Hepatic stellate cell (primary cell): ENCODE measurements at places on chromosomes 5 and 9.

GRCh38 chr5:96175090-96175489 lies 213.4 kb upstream of the ELL2 start:
- no peak for DNase-seq

- DNase-seq, result no peak
Observed at GRCh38 chr5:160887780-160888179, 35.8 kb upstream of the ATP10B start.

GRCh38 chr5:960551-960950 lies 48.1 kb upstream of the NKD2 start:
- DNase-seq, result no peak

DNA sequence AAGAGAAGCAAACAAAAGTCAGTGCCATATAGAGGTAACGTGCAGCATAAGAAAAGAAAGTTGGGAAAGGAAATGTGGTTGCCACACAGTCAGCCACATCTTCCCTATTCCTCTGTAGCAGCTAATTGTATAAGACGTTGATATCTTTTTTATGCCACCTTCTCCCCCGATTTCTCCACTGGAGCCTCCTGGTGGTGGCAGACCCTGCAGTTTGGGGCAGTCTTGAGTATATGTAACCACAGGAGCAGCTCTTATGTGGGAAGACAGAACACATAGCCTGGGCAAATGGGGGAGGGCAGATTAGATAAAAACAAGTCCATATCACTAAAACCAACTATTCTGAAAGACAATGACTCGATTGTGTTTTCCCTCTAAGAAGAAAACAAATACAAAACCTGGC lies 99.7 kb downstream of the PLCXD3 start:
- no peak for DNase-seq

DNA sequence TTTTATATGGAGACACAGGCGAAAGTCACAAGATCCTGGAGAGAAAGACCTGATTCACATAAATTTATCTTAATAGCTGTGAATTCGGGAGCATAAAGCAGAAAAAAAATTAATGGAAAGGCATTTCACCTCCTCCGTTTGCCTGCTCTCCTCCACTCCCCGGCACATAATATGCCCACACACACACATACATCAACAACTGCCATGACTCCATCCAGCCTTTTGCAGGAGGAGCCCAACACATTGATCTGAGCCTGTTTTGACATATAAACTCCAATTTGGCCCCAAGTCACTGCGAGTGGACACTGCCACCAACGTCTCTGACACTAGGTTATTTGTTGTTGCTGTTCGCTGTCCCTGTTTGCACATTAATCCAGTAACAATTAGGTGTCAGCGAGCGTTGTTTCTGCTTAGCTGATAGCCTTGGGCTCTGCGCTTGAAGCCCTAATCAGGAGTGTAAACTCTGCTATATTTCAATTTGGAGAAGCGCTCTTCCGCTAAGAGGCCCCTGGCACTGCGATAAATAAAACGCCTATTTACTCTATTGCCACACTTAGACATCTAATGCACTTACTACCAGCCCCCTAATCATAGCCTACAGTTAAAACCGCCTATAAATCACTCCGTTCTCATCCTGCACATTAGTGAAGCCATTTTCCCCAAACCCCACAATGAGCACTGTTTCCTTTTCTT lies 195.8 kb upstream of the TBCA start:
- DNase-seq, result no peak

- no peak for DNase-seq
Observed at GRCh38 chr5:146756546-146756945, 122.0 kb downstream of the PPP2R2B start.

DNA sequence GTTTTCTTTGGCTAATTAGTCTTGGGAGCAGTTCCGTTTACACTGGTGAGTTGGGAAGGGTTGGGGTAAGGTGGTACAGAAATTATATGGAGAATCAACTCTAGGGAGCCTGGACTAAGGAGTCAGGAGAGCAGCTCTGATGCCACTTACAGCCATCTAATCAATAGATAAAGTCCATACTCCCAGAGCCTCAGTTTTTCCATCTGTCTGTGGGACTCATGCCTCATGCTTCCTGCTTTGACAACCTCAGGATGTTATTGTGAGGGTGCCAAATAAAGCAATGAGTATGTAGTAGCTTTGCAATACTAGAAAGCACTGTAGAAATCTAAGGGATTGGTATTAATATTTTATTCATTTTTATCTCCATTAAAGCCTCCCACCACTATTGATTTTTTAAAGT lies 105.0 kb downstream of the GALNT10 start:
- no peak for DNase-seq

DNA sequence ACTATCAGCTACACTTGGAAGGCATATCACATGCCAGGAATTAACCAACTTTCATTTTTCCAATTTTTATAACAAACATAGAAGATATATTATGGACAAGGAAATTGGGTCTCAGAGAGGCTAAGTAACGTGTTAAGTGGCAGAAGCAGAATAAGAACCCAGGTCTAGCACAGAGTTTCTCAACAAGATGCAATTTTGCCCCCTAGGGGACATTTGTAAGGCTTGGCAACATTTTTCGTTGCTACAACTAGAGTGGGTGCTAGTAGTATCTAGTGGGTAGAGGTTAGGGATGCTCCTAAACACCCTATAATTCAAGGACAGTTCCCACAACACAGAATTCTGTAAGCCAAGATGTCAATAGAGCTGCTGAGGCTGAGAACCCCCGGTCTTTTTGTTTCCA lies 180.6 kb downstream of the SNCAIP start:
- no peak for DNase-seq

DNA sequence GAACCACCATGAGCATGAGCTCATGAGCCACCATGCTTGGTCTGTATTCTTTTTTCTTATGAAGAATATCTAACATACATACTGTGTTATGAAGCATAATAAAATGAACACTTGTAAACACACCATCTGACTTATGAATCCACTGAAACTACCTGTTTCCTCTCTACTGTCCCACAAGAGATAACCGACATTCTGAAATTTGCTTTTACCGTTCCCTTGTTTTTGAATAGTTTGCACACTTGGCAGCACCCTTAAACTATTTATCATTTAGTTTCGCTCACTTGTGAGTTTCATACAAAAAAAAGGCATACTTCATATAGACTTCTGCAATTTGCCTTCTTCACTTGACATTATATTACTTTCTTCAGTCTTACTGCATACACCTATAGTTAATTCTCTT lies 8.9 kb downstream of the LARS1 start:
- no peak for DNase-seq

DNA sequence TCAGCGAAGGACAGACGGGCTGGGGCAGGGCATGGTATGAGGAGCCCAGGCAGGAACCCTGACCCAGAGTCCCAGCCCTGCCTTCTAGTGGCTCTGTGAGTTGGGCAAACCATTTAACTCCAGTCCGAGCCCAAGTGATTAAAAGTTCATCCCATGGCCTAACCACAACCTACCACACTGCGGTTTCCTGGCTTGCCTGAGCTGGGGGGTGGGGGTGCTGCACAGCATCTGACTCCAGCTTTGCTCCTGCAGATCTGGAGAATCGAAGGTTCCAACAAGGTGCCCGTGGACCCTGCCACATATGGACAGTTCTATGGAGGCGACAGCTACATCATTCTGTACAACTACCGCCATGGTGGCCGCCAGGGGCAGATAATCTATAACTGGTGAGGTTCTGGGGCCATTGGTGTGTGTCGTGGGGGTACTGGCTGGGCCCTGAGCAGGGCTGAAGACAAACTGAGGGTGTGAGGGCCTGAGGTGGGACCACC lies 49.0 kb downstream of the STOM start:
- no peak for DNase-seq

DNA sequence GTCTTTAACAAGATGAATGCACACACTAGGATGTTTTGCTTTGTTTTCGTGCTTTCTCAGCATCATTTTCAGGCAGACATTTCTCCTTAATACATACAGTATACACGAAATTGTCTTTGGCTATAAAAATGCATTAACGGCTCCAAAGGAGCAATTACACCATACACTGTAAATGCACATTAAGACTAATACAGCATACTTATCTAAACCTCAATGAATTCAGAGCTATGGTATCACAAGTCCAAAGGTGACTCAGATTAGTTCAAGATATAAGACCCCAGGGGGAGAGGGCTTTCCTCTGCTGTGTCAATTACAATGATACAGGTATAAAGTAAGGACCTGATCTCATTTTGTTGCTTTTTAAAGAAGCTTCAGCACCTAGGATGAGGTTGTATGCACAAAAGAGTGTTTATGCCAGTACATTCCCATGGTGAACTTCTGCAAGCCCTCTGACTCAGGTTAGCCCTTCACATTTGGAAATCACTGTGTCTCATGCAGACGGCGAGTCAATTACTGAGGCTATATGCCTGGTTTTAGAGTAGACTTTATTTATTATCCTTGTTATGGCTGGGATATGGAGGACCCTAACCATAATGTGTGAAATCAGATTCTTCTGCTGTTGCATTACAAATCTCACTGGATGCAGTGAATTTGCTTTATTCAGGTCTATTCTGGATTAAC lies 233.3 kb downstream of the ZNF608 start:
- DNase-seq, result no peak

GRCh38 chr5:95822043-95822541 lies 434 bp downstream of the GLRX start:
- no peak for DNase-seq

DNA sequence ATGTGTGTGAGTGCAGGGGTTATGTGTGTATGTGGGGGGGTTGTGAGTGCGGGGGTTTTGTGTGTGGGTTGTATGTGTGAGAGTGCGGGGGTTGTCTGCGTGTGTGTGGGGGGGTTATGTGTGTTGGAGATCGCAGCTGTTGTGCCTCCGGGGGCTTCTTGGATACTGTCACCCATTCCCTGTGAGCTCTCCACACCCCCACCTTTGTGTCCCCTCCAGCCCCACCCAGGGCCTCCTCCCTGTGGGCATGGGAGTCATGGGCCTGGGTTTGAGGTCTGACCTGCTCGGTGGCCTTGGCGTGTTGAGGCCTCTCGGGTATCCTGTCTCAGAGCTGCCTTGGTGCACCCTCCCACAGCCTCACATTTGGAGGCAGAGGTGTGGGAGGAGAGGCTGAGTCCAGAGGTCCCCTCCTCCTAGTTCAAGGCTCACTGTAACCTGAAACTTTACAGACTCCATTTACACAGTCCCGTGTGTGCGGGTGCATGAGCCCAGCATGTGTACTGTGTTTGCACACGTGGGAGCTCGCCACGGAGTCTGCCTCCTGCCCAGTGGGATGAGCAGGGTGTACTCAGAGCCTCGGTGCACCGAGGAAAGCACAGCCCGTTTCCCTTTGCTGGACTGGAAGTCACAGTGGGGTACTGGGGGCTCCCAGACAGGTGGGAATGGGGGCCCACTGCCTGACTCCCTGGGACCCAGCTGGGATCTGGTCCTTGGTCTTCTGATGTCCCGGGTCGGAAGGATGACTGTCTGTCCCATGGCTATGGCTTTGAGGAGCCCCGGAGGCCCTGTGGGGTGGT lies 43.4 kb downstream of the RXRA start:
- no peak for DNase-seq

GRCh38 chr5:157941616-157942015 lies 82.7 kb upstream of the CLINT1 start:
- DNase-seq, result no peak

GRCh38 chr9:37029776-37030610 lies 4.1 kb downstream of the PAX5 start:
- DNase-seq, result no peak

DNA sequence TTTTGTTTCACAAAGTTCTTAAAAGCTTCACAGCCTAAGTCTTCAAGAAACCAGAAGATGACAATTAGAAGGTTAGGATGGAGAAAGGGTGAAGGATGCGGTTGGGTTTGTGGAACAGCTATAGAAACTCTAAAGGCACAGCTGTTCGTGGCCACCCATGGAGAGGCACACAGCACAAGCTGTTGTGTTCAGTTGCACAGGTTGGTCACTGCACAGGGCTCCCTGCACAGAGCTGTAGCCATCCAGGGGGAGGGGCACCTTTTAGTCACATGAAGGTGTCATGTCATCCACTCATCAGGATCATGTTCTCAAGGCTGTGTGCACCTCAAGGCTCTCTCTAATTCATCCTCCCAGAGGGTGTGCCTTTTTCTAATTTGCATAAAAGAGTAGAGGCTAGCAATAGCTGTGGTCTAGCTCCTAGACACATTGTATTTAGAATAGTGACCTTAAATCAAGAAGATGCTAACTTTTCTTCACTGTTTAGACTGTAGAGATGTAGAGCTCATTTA lies 5.0 kb upstream of the RASGRF2 start:
- DNase-seq, result no peak

- DNase-seq, result no peak
Observed at GRCh38 chr5:116075191-116075831, 9.5 kb upstream of the COMMD10 start.

GRCh38 chr9:98147582-98147981 lies 28.6 kb upstream of the TRIM14 start:
- DNase-seq, result no peak

GRCh38 chr5:132387640-132388117 lies 18.2 kb downstream of the SLC22A5 start:
- peak; percentile 95 for DNase-seq

DNA sequence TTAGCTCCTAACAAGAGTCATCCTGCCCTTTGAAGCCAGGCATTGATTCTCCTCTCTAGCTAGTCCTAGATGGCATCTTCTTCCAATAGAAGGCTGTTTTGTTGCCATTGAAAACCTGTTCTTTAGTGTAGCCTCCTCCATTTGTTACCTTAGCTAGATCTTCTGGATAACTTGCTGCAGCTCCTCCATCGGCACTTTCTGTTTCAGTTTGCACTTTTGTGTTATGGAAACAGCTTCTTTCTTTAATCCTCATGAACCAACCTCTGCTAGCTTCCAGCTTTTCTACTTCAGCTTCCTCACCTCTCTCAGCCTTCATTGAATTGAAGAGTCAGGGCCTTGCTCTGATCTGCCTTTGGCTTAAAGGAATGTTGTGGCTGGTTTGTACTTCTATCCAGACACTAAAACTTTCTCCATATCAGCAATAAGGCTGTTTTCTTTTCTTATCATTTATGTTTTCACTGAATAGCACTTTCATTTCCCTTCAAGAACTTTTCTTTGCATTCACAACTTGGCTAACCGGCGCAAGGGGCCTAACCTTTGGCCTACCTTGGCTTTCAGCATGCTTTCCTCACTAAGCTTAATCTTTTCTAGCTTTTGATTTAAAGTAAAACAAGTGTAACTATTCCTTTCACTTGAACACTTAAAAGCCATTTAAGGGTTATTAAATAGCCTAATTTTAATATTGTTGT lies 166.5 kb upstream of the SLC12A2 start:
- no peak for DNase-seq
